ENCODE measurements at places on chromosomes 12 and 14. TPM values are rescaled to one million over a fixed set of nuclear protein-coding genes. Genes with fewer than 3 reads are reported as not detected.

DNA sequence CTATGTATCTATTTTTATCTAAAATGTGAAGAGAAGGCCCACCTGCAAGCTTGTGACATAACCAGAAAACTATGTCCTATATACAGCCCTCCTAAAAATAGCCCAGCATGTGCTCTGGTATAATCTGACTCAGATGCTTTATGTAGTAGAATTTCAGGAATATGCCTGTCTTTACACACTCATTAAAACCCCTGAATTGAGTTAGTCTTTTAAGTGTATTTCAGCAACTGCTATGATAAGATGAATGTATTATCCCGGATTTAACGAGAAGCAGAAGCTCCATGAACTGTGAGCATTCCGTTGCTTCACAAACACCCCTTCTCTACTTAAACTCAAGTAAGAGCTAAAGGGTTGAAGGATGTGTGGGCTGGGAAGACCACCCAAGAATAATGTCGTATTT is 89.9 kb upstream of the PRICKLE1 start:
- DNase-seq, result no peak

- DNase-seq, result no peak
Observed at GRCh38 chr14:97039717-97040363, 242.7 kb downstream of the VRK1 start.

DNA sequence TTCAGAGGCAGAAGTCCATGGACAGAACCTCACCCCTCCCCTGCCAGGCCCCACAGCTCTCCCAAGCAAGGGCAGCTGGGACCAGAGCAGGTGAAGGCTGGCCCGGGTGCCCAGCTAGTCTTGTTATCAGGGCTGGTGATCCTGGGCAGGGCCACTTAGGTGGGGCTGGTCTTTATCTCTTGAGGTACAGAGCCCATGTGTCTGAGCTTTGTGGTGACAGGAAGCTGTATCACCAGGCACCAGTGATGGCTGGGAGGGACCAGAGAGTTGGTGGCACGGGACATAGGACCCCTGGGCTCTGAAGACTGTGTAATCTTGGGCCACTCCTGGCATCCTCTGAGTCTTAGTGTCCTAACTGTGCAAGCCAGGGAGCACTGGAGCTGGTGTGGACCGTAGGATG is 12.8 kb upstream of the HPD start:
- no peak for DNase-seq

Gene METTL17
- total RNA-seq, result 44.4 TPM

Gene CLEC7A
- 2.8 TPM for total RNA-seq

Gene VWF
- 275 TPM for total RNA-seq

Gene RTL1
- total RNA-seq, result not detected

Gene CCDC177
- not detected for total RNA-seq

GRCh38 chr12:71782017-71782416 is 27.4 kb downstream of the RAB21 start:
- DNase-seq, result no peak

DNA sequence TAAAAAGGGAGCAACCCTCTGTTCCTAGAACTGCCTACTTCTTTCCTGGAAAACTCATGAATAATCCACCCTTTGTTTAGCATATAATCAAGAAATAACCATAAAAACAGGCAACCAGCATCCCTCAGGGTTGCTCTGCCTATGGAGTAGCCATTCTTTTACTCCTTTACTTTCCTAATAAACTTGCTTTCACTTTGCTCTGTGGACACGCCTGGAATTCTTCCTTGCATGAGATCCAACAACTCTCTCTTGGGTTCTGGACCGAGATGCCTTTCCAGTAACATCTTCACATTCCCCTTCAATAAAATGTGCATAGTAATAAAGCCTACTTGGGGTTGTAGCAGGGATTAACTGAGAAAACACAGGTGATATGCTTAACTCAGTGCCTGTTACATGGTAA is 286.4 kb upstream of the AMIGO2 start:
- no peak for DNase-seq

- no peak for DNase-seq
Observed at GRCh38 chr12:17928708-17929366, 161.2 kb downstream of the RERGL start.

GRCh38 chr14:95045106-95045701 is 112.1 kb downstream of the DICER1 start:
- DNase-seq, result no peak

Gene ABHD4
- 24.5 TPM for total RNA-seq

- no peak for DNase-seq
Observed at GRCh38 chr14:68616221-68616902, 176.5 kb downstream of the ZFP36L1 start.

- DNase-seq, result no peak
Observed at GRCh38 chr14:74577948-74578275, 34.1 kb downstream of the LTBP2 start.

Gene FGF6
- not detected for total RNA-seq

DNA sequence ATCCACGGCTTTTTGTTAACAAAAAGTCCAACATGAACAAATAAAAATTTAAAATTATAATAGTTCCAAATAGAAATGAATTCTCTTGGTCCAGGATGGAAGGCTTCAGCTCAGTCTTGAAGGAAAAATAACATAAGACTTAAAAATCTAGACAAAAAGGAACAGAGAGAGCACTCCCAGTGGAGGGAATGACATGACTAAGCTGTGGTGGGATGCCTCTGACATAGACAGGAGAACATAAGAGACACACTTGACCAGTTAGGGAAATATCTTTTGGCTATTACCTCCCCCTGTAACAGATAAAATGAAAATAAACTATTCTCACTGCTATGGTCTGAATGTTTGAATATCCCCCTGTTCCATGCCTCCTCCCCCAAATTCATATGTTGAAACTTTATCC is 106.8 kb downstream of the BBS10 start:
- DNase-seq, result no peak

DNA sequence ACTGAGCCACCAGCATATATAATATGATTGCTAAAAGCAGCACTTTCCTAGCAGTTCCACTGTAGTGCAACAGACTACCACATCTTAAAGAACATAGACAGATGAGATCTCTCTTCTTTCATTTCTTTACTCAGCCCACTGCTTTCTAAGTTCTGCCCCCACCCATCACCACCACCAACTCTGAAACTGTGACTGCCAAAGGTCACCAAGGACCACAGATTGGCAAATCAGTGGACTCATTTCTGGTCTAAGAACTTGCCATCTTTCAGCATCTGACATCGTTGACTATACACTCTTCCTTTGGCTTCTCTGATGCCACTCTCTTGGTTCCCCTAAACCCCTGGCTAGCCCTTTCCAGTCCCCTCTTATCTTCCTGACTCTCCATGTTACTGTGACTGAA is 38.4 kb downstream of the IFNG start:
- no peak for DNase-seq

DNA sequence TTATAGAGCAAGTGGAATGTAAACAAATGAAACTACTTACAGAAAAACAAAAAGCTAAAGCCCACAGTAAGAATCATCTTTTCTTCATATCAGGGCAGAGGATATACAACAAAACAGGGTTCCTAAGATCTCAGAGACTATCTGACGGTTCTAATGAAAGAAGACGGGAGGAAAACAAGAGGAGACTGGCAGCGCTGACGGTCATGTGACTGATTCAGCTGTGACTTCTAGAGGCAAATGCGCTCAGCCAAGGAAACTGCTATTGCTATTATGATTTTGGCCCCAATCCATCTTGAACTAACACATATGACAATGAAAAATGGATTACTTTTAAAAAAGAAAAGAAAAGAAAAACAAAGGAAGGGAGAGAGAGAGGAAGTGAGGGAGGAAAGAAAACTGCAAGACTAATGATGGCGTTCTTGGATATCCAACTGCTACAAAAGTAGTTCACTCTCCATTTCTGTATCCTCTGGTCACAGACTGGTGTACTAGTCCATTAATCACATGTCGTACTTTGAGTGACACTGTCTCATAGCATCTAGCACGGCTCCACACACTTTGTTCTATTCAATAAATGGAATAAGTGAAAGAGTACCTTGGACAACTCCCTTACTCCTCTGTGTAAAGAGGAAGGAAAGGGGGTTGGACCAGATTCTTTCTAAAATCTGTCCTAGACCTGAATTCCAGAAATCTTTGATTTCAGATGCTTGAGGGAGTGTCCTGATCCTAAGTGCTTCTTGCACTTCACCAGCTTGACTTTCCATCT is 119.3 kb downstream of the DAD1 start:
- DNase-seq, result no peak

- no peak for DNase-seq
Observed at GRCh38 chr12:62249419-62249818, 10.8 kb upstream of the USP15 start.

DNA sequence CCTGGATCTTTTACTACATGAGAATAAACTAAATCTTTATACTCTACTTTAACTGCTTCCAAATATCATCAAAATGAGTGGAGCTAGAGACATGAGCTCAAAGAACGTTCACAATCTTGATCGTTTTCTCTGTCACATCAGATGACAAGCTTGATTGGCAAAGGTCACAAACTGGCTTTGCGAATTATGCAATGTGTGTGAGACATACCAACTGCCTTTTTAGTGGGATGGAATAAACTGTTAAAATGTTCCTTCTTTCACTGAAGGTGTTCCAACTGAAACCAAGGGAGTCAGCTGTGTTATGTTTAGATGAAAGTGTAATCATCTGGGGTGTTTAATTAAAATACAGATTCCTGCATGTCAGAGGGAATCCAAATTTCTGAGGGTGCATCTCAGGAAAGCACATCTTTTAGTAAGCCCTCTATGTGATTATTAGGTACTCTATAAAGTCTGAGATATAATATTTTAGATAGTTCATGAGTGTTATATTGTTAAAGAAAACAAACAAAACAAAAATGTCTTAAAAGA is 21.9 kb downstream of the KITLG start:
- DNase-seq, result no peak

Gene CLEC4D
- not detected for total RNA-seq

Gene IAPP
- total RNA-seq, result not detected
